ENCODE measurements at places on chromosomes 1 and 21.

GRCh38 chr1:159510229-159510541 lies 25.6 kb downstream of the OR10J5 start:
- no peaks in the 10 kb centered on the region for H3K27me3 ChIP-seq
- no peak for DNase-seq
- no peaks in the 10 kb centered on the region for H3K4me1 ChIP-seq
- H3K36me3 ChIP-seq: no peaks in the 10 kb centered on the region
- H3K4me3 ChIP-seq: no peak overlapping the region

GRCh38 chr1:43067233-43067745 lies 104.8 kb downstream of the EBNA1BP2 start:
- no peak overlapping the region for H3K4me3 ChIP-seq
- no peaks in the 10 kb centered on the region for H3K27me3 ChIP-seq
- peaks cover 14% of the 10 kb centered on the region for H3K4me1 ChIP-seq
- no peak for DNase-seq
- no peak overlapping the region for H3K27ac ChIP-seq
- no peaks in the 10 kb centered on the region for H3K36me3 ChIP-seq

DNA sequence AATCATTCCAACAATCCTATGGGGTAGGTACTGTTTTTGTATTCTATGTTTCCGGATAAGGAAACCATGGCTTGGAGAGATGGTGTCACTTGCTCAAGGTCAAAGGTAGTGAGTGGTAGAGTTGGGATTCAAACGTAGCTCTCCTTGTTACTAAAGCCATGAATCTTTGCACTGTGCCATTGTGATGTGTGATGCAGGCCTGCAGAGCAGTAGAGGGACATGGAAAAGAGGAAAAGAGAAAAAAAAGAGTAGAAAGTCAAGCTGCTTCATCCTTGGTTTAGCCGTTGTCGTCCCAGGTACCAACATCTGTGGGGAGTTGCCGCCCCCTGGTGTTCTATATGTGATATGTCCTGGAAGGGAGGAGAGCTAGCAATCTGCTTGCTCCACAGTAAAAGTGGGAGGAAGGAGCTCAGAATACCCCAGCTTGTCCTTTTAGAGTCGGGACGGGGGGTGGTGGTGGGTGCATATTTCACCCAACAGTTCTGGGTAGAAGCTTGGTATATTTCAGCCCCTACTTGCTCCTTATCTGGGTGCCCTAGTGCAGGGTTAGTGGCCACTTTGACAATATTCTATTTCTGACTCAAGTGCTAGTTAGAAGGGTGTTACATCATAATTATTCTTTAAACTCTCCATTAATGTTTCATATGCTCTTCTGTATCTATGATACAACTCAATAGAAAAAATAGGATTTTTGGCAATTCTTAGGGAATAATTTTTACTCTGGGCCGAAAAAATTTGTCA lies 98.4 kb downstream of the EBNA1BP2 start:
- H3K4me3 ChIP-seq: no peak overlapping the region
- H3K4me1 ChIP-seq: no peaks in the 10 kb centered on the region
- no peak overlapping the region for H3K27ac ChIP-seq
- DNase-seq: peak; percentile 88
- no peaks in the 10 kb centered on the region for H3K27me3 ChIP-seq

- no peaks in the 10 kb centered on the region for H3K4me1 ChIP-seq
- H3K27ac ChIP-seq: no peak overlapping the region
- H3K4me3 ChIP-seq: no peak overlapping the region
- DNase-seq: no peak
- no peaks in the 10 kb centered on the region for H3K27me3 ChIP-seq
- H3K36me3 ChIP-seq: no peaks in the 10 kb centered on the region
These were observed 135.3 kb upstream of the EDN2 start for GRCh38 chr1:41619511-41620364.

DNA sequence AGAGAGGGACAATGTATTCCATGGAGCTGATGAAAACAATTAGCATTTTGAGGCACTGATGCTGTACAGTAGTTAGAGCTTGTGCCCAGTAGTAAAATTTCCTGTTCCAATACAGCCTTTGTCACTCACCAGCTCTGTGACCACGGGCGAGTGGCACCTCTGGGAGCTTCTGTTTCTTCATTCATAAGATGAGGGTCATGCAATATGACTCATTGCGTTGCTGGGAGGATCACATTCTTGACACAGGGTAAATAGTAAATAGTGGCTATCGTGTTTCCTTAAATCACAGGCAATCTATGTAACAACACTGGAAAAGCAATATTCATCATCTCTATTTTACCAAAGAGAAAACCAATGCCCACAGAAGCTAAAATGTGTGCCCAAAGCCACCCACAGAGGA lies 4.5 kb upstream of the LRRC52 start:
- no peak for DNase-seq
- H3K27ac ChIP-seq: no peak overlapping the region
- H3K36me3 ChIP-seq: no peaks in the 10 kb centered on the region
- no peak overlapping the region for H3K4me3 ChIP-seq
- H3K27me3 ChIP-seq: no peaks in the 10 kb centered on the region

DNA sequence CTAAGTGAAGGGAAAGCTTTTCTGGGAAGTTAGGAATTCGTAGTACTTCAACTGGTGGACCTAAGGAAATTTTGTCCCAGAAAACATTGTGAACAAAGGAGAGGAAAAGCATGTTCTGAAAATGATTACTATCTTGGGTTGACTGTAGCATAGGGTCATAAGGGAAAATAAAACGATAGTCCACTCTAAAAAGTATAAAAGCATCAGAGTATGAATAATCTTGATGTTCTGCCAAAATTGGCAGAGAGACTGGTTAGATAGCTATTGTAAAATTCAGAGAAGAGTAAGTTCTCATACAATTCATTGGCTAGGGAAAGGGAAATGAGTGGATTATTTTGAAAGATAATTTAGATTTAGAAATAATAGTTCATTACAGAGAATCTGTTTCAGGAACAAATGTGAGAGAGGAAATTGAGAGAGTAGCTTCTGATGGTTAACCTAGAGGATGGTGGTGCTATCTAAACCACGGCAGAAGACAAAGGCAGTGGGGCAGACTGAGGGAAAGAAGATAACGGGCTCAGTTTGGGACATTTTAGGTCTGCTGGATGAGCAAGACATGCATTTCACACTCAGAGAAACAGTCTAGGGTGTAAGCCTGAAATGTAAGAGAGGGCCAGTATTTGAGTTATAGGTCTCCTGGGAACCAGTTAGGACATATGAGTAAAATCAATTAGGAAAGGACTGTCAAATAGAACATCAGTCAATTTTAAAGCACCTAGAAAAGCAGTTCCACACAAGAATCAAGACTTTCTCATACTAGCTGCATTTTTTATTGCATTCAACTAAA lies 799.3 kb upstream of the CXADR start:
- no peaks in the 10 kb centered on the region for H3K36me3 ChIP-seq
- no peaks in the 10 kb centered on the region for H3K27me3 ChIP-seq
- no peaks in the 10 kb centered on the region for H3K4me1 ChIP-seq
- H3K4me3 ChIP-seq: no peak overlapping the region
- no peak for DNase-seq
- H3K27ac ChIP-seq: no peak overlapping the region

GRCh38 chr1:58933599-58933926 lies 149.7 kb upstream of the JUN start:
- H3K27ac ChIP-seq: peak overlapping the region; percentile 94
- peaks cover 11% of the 10 kb centered on the region for H3K4me1 ChIP-seq
- no peak for DNase-seq
- H3K36me3 ChIP-seq: no peaks in the 10 kb centered on the region

DNA sequence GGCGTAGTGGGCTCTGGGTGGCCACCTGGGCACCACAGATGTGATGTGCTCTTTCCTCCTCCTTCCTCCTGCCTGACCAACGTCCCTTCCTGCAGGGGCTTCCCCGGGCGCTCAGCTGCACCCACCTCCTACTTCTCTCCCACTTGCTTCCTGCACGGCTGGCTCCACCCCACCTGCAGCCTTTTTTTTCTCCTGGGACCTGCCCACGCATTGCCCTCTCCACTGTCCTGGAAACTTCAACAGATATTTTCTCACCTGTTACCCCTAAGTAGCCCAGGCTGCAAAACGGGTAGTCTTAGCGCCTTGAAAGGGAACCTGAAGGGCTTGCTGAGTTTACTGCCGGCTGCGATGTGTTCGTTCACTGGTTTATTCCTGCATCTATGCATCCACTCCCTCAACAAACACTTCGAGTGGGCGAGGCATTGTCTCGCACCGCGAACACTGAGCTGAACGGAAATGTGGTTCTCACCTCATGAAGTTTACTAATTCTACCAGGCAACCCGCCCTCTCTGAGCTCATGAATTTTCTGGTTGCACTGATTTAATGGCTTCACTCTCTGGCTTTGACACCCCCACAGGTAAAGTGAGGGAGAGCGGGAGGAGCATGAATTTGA lies 23.6 kb downstream of the ZBTB18 start:
- H3K27me3 ChIP-seq: no peaks in the 10 kb centered on the region
- no peak for DNase-seq
- no peak overlapping the region for H3K4me3 ChIP-seq
- no peak overlapping the region for H3K27ac ChIP-seq

- peaks cover 3% of the 10 kb centered on the region for H3K36me3 ChIP-seq
- no peak overlapping the region for H3K4me3 ChIP-seq
- DNase-seq: no peak
These were observed 13.0 kb downstream of the LSS start for GRCh38 chr21:46215436-46216131.

DNA sequence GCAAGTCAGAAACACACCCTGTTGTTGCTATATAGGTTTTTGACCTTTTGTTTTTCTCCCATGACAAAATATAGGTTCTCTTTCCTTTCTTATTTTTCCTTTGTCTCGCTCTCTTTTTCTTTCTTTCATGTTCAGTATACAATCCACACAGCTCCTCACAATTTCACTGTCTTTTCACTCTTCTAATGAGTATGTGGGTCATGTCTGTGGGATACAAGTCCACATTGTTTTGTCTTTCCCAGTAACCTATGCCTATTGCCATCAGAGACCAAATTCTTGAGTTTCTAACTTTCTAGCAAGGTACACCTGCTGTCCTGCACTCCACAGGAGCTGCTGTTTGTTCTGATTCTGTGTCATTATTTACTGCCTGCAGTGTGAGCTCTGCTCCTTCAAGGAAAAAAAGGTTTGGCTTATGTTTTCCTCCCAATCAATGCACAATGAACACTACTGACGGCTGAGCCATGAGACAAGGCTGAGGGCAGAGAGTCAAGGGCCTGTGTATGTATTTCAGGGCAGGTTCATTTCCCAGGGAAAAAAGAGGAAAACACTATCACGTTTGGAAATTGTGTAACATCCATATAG lies 453.8 kb downstream of the NEGR1 start:
- H3K27ac ChIP-seq: no peak overlapping the region
- H3K27me3 ChIP-seq: no peaks in the 10 kb centered on the region
- peak; percentile 10 for DNase-seq
- peaks cover 5% of the 10 kb centered on the region for H3K4me1 ChIP-seq

DNA sequence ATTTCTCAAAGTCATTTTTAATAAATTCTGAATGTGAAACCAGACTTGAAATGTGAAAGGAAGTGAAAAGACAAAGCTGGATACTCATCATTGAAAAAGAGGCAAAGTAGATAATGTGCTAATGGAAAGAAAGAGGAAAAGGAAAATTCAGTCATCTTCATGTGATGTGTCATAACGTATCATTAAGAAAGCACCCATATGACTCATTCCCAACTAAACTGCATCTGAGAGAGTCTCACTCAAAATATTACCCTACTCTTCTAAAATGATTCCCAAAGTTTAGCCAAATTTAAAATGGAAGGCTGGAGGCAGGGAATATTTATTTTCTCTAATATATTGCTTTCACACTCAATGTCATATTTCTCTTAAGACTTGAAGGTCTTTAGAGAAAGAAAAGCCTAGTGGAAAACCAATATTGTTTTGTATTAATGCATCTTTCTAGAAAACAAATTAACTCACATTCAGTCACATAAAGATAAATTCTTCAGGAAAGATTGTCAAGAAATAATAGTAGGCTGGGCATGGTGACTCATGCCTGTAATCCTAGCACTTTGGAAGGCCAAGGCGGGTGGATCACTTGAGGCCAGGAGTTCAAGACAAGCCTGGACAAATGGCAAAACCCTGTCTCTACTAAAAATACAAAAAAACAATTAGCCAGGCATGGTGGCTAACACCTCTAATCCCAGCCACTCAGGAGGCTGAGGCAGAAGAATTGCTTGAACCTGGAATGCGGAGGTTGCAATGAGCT lies 129.9 kb downstream of the SLC30A10 start:
- H3K27me3 ChIP-seq: no peaks in the 10 kb centered on the region
- no peak overlapping the region for H3K4me3 ChIP-seq
- DNase-seq: no peak

GRCh38 chr21:27761623-27762022 lies 794.7 kb upstream of the ADAMTS5 start:
- H3K4me1 ChIP-seq: no peaks in the 10 kb centered on the region
- no peak overlapping the region for H3K27ac ChIP-seq
- no peak overlapping the region for H3K4me3 ChIP-seq
- H3K27me3 ChIP-seq: no peaks in the 10 kb centered on the region
- H3K36me3 ChIP-seq: no peaks in the 10 kb centered on the region
- peak; percentile 40 for DNase-seq

GRCh38 chr1:18300376-18300775 lies 180.4 kb upstream of the KLHDC7A start:
- H3K4me1 ChIP-seq: no peaks in the 10 kb centered on the region
- no peak for DNase-seq
- no peaks in the 10 kb centered on the region for H3K36me3 ChIP-seq

- DNase-seq: no peak
- peaks cover 4% of the 10 kb centered on the region for H3K27me3 ChIP-seq
- no peaks in the 10 kb centered on the region for H3K4me1 ChIP-seq
- no peak overlapping the region for H3K4me3 ChIP-seq
- no peaks in the 10 kb centered on the region for H3K36me3 ChIP-seq
- H3K27ac ChIP-seq: no peak overlapping the region
These were observed 4.8 kb upstream of the ANKRD65 start for GRCh38 chr1:1425753-1426495.

- no peak overlapping the region for H3K4me3 ChIP-seq
- DNase-seq: peak; percentile 8
- no peak overlapping the region for H3K27ac ChIP-seq
- no peaks in the 10 kb centered on the region for H3K36me3 ChIP-seq
- H3K4me1 ChIP-seq: no peaks in the 10 kb centered on the region
- H3K27me3 ChIP-seq: peaks cover 3% of the 10 kb centered on the region
These were observed 85.5 kb upstream of the CACNA1E start for GRCh38 chr1:181397845-181398244.

DNA sequence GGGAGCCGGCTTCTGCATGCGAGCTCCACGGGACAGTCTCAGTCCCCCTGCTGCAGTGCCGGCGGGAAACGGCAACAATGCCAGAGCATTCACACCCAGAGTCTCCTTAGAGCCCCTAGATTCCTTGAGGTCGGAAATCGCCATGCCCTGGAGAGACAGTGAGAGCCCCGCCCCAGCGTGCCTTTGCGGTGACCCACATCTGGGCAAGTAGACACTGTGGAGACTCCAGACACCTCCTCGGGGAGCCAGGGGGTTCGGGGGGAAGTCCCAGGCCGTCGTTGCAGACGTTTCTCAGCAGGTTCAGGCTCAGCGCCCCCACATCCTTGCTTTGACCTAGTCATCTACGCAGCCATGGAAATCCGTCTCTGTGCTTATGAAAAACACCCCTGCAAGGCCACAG lies 81.3 kb upstream of the ARHGEF16 start:
- no peaks in the 10 kb centered on the region for H3K36me3 ChIP-seq
- DNase-seq: no peak
- no peaks in the 10 kb centered on the region for H3K27me3 ChIP-seq
- no peak overlapping the region for H3K4me3 ChIP-seq
